ENCODE measurements at places on chromosomes 2 and 18.

DNA sequence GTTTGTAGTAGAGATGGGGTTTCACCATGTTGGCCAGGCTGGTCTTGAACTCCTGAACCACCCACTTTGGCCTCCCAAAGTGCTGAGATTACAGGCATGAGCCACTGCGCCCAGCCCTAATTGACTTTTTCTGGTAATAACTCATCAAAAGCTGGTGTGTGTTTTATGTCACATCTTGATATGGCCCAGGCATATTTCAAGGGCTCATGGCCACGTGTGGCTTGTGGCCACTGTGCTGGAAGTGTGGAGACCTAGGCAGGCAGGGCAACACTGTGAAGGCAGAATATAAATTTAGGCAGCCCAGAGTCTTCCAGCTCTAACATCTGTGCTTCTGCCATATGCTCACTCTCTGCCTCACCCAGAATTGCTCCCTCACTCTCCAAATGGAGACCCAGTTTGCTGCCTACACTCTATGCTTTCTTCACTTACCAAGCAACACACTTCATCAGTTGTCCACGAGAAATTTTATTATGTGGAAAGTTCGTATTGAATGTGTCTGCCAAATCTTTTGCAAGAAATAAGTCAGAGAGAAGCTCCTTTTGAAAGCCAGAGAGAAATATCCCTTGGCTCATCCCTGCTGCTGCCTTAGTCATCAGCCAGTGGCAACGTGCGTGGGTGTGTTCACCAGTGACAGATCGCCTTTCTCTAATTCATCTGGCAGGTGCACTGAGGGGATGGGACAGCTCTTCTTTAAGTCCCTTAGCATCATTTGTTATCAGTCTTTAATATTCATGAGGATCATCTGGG is 129.4 kb upstream of the CXCR4 start:
- DNase-seq, result no peak

DNA sequence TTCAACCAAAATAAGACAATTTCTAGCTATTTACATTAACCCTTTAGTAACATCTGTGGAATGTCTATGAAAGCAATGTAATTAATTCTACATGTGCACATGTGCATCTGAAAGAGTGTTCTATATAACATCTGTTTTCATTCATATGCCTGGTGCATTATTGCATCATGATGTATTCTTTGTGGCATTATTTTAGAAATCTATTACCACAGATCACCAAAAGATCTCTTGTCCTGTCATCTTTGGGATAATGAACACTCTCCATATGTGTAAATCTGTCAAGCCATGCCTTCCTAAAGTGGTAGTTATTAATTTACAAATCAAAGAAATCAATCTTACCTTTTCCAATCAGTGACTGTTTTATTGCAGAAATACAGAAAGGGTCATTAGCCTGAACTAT is 86.9 kb downstream of the TRIB2 start:
- DNase-seq, result no peak

DNA sequence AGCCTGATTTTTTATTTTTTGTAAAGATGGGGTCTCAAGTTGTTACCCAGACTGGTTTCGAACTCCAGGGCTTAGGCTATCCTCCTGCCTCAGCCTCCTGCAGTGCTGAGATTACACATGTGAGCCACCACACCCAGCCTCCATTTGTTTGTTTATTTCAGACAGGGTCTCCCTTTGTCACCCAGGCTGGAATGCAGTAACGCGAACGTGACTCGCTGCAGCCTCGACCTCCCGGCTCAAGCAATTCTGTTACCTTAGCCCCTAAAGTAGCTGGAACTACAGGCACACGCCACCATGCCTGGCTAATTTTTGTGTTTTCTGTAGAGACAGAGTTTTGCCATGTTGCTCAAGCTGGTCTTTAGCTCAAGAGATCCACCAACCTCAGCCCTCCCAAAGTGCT is 27.2 kb downstream of the UBXN4 start:
- DNase-seq, result no peak

DNA sequence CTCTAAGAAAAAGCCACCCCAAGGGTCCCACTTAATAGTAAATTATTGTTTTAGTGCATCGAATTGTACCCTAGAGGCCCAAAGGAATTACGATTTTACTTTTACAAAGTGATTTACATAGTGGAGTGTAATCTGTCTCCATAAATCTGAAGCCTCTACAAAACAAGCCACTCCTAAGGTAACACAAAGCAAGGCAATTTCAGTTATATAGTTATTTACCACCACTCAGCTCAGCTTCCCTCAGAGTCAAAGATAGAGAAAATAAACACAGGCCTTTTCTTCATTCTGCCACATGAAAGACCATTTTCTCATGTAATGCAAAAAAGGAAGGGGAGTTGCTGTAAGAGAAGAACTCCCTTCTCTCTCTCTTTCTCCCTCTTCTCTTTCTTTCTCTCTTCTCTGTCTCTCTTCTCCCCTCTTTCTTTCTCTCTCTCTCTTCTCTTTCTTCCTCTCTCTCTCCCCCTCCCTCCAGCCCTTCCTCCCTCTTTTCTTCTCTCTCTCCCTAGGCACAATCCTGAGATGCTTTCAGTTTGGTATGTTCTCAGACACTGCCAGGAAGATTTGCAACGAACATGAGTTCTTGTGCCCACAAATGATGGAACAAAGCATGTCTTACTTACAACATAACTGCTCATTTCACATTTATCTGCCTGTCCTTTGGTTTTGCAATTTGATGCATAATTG is 264.5 kb downstream of the BCL2 start:
- no peak for DNase-seq

- no peak for DNase-seq
Measured at GRCh38 chr2:234251326-234252271, 201.1 kb downstream of the SPP2 start.

DNA sequence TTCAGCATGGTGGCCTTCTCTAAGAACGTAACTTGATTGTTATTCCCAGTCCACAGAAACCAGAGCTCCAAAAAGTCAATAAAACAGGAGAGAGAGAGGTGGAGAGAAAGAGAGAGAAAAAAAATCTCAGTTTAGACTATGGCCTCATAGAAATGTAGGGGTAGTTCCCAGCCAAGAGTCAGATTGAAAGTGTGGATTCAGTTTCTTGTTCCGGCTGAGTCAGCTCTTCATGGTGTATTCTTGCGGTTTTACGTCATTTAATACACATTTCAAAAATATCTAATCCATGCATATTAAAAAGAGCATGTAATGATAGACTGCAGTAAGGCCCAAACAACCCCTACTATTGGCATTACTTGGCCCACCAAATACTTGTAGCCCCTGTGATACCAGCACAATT is 303.9 kb downstream of the ETAA1 start:
- no peak for DNase-seq

GRCh38 chr2:49278141-49278540 is 123.8 kb upstream of the FSHR start:
- DNase-seq, result no peak

- DNase-seq, result no peak
Measured at GRCh38 chr2:163794635-163795034, 58.8 kb upstream of the FIGN start.

DNA sequence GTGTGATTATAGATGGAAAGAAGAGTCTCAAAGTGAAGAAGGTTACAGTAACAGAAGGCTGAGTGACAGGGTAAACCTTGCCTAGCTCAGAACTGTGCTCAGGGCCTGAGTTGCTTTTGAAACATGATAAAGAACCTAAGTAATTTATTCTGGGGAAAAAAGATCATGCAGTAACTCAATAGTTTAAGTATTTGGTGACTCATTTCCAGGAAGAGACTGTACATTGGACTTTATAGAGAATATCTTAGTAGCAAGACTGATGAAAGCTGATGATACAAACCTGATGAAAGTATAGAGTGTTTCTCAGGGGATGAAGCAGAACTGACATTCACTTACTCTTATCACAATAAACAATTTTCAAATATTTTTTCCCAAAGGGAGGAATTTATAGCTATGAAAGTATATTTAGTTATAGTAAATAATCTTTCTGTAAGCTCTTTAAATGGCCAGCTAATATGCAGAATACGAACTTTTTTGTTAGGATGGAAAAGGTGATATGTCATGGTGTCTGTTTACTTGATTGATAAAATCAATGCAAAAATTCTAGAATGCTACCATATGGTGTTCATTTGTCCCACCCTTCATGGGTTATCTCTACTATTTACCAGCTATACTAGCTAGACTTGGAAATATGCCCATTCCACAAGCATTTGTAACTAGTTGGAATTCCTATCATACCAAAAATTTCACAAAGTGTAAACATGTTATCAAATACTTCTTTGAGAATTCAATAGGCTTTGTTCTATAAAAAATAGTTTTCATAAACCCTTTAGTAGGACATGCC is 1265.5 kb upstream of the ACVR2A start:
- DNase-seq, result no peak

DNA sequence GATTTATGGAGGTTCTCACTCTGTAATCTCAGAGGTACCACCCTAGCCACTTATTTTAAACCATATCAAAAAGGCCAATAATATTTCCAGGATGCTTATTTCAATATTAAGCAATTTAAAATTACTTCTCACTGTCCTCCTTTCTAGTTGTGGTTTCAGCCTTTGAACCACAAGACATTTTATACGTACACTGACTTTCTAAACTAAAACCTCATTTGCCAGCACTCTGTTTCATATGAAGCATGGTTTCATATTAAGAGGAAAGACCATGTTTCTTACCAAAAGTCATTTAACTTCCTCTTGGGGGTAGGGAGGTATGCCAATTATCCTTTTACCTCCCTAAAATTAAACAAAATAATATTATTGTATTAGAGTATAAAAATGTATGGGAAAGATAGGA is 399.8 kb downstream of the CDH7 start:
- no peak for DNase-seq

DNA sequence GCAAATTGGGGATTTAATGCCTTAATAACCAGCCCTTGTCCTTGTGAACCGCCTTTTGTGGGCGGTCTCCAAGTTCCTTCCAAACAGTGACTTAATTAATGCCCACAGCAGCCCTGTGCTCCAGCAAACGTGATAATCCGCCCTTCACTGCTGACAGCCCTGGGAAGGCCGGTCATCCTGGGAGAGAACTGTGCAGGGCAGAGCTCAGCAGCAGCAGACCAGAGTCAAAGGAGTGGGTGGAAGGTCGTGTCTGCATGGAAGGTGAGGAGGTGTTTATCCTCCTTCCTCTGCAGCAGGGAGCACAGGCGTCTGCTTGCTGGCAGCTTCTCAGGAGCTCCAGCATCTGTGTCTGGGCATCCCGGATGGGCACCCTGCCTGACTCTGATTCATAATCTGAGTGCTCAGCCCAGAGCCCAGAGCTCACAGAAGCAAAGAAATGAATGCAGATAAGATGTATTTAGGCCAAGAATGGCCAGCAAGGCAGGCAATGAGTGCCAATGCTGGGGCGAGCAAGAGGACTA is 270.0 kb upstream of the PXDN start:
- DNase-seq, result no peak

DNA sequence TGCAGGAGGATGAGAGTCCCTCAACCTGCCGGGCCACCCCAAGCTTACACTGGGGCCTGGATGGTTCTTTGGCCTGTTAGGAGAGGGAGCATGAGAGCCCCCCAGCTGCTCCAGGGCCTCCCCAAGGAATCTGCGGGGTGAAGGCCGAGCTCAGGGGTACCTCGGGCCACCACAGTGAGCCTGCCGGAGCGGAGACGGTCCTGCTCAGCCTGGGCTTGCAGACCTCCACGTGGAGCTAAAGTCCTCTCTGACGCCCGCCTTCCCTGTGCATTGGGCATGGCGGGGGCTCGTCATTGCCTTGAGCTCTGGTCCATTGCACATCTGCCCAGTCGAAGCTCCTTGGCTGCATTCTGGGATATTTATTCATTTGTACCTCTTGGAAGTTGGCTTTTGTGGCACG is 62.7 kb downstream of the ASB1 start:
- no peak for DNase-seq

- DNase-seq, result no peak
Measured at GRCh38 chr2:70937866-70938585, 2.3 kb downstream of the ATP6V1B1 start.

DNA sequence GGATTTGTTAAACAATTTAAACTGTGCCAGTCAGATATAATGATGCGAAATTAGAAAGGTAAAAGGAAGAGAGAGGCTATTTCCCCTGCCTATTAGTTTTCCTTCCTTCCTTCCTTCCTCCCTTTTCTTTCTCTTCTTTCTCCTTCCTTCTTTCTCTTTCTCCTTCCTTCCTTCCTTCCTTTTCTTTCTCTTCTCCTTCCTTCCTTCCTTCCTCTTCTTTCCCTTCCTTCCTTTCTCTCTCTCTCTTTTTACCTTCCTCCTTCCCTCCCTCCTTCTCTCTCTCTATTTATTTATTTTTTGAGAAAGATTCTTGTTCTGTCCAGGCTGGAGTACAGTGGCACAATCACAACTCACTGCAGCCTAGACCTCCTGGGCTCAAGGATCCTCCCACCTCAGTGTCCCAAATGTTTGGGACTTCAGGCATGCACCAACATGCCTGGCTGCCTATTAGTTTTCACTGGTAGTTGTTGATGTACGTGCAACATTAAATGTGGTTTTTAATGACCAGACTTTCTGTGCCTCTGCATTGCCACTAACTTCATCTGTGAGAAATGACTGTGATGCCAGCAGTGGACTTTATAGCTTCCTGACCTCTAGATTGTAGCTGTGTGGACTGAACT is 48.7 kb upstream of the NFE2L2 start:
- DNase-seq, result no peak

- no peak for DNase-seq
Measured at GRCh38 chr2:2742726-2743125, 411.7 kb upstream of the MYT1L start.

GRCh38 chr2:168607992-168608391 is 151.9 kb downstream of the CERS6 start:
- no peak for DNase-seq

- no peak for DNase-seq
Measured at GRCh38 chr2:32377928-32378327, 21.1 kb downstream of the BIRC6 start.

DNA sequence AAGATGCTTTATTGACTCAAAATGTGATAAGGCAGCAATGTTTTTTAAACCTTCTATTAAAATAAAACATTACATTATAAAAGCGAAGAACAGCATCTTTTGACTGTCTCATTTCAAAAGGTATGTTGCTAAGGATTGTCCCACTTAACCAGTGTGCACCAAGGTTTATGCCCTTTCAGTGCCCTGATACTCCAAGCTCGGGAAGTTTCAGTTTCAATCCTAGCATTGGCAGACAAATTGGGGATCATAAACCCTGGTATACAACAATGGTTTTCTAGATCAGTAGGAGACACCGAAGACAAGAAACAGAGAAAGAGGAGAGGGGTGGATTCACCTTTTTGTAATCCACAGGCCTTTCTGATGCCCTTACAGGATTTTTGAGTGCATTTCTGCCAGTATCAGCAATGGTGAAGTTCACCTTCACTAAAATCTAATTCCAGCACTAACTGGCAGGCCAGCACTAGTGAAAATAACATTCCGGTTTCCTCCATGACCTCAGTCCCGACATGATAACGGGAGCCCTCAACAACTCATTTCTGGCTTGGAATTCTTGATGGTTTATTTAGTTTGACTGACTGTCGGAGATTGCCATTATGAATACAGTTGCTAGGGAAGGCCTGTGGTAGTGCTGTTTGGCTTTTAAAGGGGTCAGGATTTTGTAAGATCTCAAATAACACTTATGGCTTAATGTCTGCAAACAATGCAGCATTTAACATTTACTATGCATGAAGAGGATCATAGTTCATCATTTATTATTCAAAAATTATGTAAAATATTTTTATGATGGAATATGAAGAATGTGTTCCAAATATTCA is 33.3 kb upstream of the FIGN start:
- DNase-seq, result no peak

GRCh38 chr18:76757925-76758324 is 64.4 kb upstream of the ZNF236 start:
- DNase-seq, result no peak

All from stimulated activated CD4-positive, alpha-beta T cell treated with anti-CD3 and anti-CD28 coated beads, Interleukin-1b, Interleukin-23, amount 100 ng/mL, for 24 hours (primary cell).